ENCODE measurements at places on chromosomes 1 and 21. TPM values are rescaled to one million over a fixed set of nuclear protein-coding genes. Genes with fewer than 3 reads are reported as not detected.

Gene FNBP1L
- total RNA-seq: 26.1 TPM

GRCh38 chr21:43369124-43369523, 57.8 kb downstream of the SIK1 start:
- no peaks in the 10 kb centered on the region for H3K36me3 ChIP-seq
- no peak overlapping the region for H3K27ac ChIP-seq
- H3K27me3 ChIP-seq: no peaks in the 10 kb centered on the region
- H3K4me1 ChIP-seq: no peaks in the 10 kb centered on the region

DNA sequence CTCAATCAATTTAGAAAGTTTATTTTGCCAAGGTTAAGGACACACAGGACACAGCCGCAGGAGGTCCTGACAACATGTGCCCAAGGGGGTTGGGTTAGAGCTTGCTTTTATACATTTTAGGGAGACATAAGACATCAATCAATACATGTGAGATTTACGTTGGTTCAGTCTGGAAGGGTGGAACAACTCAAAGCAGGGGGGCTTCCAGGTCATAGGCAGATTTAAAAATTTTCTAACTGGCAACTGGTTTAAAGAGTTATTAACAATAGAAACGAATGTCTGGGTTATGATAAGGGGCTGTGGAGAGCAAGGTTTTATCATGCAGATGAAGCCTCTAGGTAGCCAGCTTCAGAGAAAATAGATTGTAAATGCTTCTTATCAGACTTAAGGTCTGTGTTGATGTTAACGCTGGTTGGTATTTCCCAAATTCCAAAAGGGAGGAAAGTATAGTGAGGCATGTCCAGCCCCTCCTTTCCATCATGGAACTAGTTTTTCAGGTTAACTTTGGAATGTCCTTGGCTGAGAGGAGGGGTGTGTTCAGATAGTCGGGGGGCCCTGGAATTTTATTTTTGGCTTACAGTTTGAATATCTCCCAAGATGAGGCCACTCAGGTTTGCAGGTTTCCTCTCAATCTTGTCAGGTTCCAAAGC, 31.0 kb upstream of the TGFBR3 start:
- no peaks in the 10 kb centered on the region for H3K27me3 ChIP-seq
- no peaks in the 10 kb centered on the region for H3K4me1 ChIP-seq
- no peak overlapping the region for H3K4me3 ChIP-seq
- no peaks in the 10 kb centered on the region for H3K36me3 ChIP-seq
- H3K27ac ChIP-seq: no peak overlapping the region

- no peak overlapping the region for H3K4me3 ChIP-seq
- no peaks in the 10 kb centered on the region for H3K27me3 ChIP-seq
- no peaks in the 10 kb centered on the region for H3K4me1 ChIP-seq
These were observed 82.6 kb upstream of the GPR52 start for GRCh38 chr1:174364996-174365736.
